ENCODE measurements at places on chromosomes 1 and 21.

- DNase-seq, result no peak
Observed at GRCh38 chr1:32485554-32486255, 20.8 kb downstream of the ZBTB8B start.

DNA sequence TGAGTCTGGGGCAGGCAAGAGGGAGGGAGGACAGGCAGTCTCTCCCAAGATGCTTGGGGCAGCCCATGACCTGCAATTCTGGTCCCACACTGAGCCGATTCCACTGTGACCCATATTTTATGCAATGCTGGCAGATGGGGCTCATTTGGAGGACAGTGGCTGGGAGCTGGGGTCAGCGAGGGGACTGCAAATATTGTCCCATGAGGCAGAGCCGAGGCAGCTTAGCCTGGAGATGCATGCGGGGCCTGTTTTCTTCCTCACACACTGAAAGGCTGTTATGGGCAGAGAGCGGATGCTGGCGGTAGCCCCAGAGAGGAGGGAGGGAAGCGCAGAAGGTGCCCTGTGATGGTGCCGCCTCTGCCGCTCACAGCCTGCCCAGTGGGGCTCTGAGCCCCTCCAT, 128.5 kb upstream of the POU3F1 start:
- no peak for DNase-seq

GRCh38 chr1:169550294-169550693, 36.0 kb downstream of the F5 start:
- DNase-seq, result no peak

DNA sequence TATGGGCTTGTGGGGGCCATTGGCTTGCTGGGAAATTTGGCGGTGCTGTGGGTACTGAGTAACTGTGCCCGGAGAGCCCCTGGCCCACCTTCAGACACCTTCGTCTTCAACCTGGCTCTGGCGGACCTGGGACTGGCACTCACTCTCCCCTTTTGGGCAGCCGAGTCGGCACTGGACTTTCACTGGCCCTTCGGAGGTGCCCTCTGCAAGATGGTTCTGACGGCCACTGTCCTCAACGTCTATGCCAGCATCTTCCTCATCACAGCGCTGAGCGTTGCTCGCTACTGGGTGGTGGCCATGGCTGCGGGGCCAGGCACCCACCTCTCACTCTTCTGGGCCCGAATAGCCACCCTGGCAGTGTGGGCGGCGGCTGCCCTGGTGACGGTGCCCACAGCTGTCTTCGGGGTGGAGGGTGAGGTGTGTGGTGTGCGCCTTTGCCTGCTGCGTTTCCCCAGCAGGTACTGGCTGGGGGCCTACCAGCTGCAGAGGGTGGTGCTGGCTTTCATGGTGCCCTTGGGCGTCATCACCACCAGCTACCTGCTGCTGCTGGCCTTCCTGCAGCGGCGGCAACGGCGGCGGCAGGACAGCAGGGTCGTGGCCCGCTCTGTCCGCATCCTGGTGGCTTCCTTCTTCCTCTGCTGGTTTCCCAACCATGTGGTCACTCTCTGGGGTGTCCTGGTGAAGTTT, 550 bp downstream of the RXFP4 start:
- no peak for DNase-seq

- DNase-seq, result no peak
Observed at GRCh38 chr1:94739521-94740061, 80.6 kb upstream of the SLC44A3 start.

- DNase-seq, result no peak
Observed at GRCh38 chr1:71792264-71792663, 490.1 kb downstream of the NEGR1 start.

DNA sequence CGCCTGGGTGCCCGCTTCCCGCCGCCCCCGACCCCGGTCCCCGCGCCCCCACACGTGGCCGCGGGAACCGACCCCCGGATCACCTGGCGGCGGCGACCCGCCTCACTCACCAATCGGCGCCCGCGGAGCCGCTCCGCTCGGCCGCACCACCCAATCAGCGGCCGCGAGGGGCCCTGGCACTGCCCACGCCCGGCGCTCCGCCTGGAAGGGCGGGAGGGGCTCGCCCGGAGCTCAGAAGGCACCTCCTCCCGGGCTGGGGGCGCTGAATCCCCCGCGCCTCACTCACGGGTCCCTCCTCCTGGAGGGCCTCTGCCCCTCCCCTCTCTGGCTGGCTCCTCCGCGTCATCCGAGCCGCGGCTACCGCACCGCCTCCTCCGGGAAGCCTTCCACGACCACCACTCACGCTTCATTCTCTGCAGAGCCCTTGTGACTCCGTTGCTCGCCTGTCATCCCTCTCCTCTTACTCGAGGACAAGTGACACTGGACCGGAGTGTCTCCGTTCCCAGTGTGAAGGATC, 374 bp downstream of the SH2D5 start:
- DNase-seq, result peak; percentile 32

DNA sequence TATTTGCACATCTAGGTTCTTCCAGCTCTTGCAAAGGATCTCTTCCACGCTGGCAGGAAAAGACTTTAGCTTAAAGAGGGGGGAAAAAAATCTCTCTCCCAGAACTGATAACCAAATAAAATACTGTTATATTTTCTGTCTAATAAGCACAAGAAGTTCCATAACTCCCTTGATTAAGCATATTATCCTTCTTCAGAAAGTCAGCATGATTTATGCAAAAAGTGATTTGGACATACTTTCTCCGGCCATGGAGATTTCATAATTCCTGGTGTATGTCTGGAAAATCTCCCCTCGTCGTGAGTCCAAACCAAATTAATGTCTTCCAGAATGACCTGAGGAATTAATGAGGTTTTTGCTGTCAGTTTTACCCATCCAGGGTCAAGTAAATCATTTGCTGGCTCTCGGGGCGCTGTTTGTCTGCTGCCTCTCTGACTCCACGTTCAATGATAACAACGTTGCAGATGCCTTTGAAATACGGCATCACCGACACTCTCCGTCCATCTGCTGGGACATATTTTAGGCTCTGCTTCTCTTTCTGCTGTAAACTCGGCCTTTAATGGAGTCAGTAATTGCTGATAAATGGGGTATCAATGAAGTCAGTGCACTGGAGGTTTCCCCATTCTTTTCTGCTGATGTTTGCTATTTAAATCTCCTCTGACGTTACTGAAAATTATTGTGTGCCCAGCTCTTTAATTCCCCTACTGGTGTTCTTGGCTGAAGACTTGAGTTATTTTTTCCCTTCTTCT, 112.9 kb downstream of the HLX start:
- DNase-seq, result no peak

DNA sequence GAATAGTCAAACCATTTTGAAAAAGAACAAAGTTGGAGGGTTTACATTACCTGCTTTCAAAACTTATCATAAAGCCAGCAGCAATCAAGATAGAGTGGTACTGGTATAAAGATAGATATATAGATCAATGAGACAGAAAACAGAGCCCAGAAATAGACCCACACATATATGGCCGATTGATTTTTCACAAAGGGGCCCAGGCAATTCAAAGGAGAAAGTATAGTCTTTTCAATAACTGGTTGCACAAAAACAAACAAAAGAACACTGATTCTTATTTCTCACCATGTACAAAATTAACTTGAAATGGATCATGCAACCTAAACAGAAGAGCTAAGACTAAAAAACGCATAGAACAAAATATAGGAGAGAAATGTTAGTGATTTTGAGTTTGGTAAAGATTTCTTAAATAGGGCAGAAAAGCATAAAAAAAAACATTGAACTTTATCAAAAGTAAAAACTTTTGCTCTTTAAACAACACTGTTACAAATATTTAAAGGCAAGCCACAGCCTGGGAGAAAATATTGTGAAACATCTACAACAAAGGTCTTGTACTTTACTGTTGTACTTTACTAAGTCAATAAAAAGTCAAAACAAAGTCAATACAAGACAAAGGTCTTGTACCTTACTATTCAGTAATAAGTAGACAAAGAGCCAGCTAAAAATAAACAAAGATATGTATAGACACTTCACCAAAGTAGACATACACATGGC, 50.2 kb downstream of the ST3GAL3 start:
- DNase-seq, result no peak

DNA sequence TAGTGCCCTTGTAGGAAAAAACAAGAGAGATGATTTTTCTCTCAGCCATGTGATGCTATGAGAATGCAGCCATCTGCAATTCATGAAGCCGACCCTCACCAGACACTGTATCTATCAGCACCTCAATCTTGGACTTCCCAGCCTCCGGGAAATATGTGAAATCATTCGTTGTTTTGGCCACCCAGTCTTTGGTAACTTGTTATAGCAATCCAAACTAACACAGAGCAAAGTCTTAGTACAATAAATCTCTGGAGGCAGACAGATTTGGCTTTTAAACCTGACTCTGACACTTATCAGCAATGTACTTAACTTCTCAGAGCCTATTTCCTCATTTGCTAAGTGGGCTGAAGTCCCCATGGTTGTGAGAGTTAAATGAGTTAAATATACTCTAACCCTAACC, 5.1 kb upstream of the MED18 start:
- no peak for DNase-seq

DNA sequence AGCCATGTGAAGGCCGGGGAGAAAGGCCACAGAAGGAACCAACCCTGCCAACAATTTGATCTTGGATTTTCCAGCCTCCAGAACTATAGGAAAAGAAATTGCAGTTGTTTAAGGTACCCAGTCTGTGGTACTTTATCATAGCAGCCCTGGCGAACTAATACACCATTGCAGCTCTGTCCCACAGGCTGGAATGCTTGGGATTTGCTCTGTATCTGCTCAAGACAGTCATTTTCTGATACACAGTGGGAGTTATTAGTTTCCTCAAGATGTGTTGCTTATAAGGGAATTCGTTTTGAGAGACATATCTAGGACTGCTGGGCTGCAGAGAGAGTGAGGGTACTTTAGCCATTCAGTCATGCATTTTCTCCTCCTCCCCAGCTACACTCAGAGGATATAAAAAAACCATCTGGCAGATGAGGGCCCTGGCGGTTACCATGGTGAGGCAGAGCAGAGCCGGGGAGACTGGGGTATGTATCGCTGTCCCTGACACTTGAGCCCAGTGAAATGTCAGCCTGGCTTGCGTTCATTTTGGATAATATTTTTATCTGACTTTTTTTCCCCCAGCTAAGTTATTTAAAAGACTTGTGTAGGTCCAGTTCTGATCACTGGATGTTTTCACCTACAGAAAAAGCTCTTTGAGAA, 104.6 kb downstream of the DIRAS3 start:
- no peak for DNase-seq

DNA sequence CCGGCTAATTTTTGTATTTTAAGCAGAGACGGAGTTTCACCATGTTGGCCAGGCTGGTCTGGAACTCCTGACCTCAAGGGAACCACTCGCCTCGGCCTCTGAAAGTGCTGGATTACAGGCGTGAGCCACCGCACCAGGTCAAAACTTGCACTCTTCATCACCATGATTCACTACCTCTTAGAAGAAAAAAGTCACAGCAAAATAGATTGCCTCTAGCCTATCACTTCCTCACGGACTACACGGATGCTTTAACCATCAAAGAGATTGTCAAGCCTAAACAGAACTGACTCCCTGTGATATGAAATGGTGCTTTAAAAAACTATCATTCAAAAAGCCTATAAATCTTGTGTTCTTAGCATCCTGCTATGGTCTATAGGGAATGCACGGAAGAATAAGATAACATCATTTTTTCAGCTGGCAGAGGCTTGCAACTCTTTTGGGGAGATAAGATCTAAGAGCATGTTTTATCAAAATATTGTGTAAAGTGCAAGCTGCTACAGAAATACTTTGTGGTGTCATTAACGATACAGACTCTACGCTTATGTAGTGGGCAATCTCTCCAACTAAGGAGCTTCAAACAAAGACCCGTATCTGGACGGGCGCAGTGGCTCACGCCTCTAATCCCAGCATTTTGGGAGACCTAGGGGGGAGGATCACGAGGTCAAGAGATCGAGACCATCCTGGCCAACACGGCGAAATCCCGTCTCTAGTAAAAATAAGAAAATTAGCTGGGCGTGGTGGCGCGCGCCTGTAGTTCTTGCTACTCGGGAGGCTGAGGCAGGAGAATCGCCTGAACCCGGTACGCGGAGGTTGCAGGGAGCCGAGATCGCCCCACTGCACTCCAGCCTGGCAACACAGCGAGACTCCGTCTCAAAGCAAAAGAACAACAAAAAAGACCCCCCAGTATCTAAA, 966 bp downstream of the TFB2M start:
- no peak for DNase-seq

DNA sequence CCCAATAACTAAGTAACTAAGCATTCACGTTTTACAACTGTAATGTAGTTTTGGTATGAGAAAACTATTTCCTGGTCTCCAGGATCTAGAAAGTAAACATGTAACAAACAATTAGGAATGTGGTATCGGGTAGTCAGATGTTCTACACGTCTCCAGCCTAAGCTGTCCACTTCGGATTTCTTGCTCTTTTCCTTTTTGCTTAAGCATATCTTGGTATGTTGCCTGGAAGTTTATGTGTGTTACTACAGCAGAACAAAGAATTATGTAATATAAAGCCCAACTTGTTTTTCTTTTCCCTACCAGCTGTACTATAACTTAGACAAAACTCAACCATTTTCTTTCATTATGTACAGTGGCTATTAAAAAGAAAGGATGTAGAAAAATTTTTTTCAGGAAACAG, 20.4 kb upstream of the WARS2 start:
- DNase-seq, result no peak

DNA sequence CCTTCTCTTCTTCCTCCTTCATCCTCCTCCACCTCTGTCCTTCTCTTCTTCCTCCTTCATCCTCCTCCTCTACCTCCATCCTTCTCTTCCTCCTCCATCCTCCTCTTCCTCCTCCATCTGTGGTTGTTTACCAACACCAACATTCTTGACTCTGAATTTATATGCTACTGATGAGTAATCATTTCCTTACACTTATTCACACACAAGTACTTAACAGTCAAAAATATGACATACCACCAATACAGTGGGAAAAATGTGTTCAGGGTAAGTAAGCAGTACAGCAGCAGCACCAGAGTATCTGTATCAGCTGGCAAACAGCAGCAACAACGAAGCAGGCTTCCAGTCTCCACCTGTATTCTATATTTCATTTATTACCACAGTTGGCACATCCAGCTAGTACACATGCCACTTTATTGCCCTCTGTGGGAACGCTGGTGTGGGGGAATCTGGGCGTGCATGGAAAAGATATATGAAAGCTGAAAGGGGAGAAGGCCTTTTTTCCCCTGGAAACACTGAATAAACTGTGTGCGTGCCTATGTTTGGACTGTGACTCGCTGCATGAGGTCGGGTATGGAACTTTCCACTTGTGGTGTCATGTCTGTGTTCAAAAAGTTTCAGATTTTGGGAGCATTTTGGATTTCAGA, 16.0 kb downstream of the ADSS2 start:
- DNase-seq, result no peak

- no peak for DNase-seq
Observed at GRCh38 chr21:33080376-33080775, 10.4 kb downstream of the OLIG1 start.

GRCh38 chr1:165580931-165581871, 37.4 kb downstream of the LRRC52 start:
- no peak for DNase-seq

DNA sequence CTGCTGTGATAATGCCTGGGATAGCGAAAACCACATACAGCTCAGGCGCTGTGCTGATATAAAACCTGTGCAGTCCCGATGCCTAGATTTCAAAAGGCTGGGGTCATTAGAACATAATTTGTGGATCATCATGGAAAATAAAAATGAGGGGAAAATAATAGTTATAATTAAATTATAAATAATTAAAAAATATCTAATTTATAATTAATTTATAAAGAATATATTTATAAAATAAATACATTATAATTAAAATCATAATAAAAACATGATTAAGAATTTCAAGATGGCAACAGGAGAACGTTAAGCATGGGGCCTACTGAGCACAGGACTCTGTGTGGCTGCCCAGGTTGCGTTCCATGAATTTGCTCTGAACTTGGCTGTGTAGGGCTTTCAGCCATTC, 53.9 kb downstream of the C21orf91 start:
- no peak for DNase-seq

- DNase-seq, result no peak
Observed at GRCh38 chr1:11434926-11435325, 44.0 kb upstream of the DISP3 start.
